ENCODE measurements at places on chromosomes 11 and 22.
A peak's percentile ranks its signal among the peaks of the same experiment; 100 is the strongest.

GRCh38 chr11:7520981-7521487 is 7.2 kb downstream of the PPFIBP2 start:
- no peak for DNase-seq

DNA sequence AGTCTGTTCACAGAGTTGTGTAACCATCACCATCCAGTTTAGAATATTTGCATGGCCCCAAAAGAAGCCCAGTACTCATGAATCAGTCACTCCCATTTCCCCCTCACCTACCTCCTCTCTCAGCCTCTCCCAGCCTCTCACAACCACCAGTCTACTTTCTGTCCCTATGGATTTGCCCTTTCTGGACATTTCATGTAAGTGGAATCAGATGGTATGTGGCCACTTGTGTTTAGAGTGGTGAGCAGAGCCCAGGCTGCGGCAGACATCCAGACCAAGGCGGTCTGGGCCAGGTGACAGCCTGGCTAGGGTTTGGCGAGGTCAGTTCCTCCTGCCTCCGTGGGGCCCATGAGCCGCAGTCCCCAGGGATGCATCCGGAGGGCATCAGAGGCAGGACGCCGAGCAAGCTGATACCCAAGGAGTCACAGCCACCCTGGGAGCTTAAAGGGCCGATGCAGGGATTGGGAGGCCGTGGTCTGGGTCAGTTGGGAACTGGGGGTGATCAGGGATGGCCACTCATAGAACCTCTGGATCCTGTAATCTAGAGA is 53.3 kb upstream of the CLDN5 start:
- no peak for DNase-seq

GRCh38 chr22:19815093-19815822 is 39.4 kb downstream of the GNB1L start:
- DNase-seq: no peak

GRCh38 chr11:1457856-1458255 is 28.7 kb downstream of the MOB2 start:
- DNase-seq: no peak

GRCh38 chr11:73439002-73439843 is 63.0 kb downstream of the RELT start:
- no peak for DNase-seq

- peak; percentile 6 for DNase-seq
Measured at GRCh38 chr11:69930081-69931059, 111.2 kb upstream of the FGF3 start.

DNA sequence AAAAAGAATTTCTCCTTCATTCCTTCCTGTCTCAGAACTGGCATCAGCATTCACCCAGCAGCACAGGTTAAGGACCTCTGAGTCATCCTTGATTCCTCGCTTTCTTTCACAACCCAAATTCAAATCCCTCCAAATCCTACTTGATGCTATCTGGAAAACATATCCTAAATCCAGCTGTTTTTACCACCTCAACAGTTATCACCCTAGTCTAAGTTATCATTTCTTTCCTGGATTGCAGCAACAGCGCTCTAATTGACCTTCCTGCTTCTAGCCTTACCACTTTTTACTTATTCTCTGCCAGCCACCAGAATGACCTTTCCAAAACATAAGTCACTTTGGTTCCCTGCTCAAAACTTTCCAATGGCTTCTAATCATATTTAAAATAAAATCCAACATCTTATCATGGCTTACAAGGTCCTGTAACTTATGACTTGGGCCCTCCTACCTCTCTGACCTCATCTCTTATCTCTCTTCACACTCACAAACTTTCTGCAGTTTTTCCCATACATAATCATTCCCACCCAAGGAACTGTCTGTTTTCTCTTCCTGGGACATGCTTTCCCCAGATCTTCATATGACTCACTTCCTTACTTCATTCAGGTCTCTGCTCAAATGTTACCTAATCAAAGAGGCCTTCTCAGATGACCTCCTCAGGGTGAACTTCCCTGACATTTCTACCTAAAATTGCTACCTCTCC is 119.4 kb downstream of the TTC28 start:
- DNase-seq: no peak

- DNase-seq: no peak
Measured at GRCh38 chr11:78927511-78927910, 352.8 kb upstream of the NARS2 start.

GRCh38 chr11:69911310-69912160 is 92.3 kb upstream of the FGF3 start:
- peak; percentile 14 for DNase-seq

DNA sequence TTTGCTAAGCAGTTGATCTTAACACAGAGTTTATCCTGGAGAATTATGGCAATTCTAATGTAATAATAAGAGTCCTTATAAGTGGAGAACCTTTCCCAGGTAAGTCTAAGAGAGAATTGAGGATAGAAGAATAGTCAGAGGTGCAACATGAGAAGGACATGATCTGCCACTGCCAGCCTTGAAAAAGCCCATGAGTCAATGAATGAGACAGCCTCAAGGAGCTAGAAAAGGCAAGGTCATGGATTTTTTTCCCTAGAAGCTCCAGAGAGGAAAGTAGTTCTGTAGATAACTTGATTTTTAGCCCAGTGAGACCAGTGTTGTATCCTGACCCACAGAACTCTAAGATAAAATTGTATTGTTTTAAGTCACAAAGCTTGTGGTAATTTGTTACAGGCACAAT is 16.9 kb downstream of the MS4A6A start:
- DNase-seq: no peak

GRCh38 chr22:17213976-17214375 is 5.3 kb downstream of the ADA2 start:
- DNase-seq: peak; percentile 72

- no peak for DNase-seq
Measured at GRCh38 chr11:61345170-61345610, 12.2 kb downstream of the TKFC start.

DNA sequence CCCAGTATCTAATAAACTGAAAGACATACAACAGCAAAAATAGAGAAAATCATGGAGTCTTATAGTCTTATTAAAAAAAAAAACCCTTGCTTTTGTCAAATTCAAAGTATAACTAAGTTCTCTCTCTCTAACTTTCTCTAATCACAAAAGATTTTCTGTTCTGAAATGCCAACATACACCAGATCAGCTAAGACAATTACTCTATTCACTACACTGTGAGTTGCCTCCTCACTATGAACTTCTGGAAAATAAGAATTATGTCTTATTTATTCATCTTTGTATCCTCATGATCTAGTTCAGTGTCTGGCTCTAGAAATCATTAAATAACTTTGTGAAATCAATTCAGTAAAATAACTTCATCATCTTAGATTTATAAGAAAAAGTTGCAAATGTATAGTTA is 12.7 kb downstream of the FAM76B start:
- no peak for DNase-seq

- no peak for DNase-seq
Measured at GRCh38 chr11:15993345-15993744, 363.0 kb downstream of the SOX6 start.

DNA sequence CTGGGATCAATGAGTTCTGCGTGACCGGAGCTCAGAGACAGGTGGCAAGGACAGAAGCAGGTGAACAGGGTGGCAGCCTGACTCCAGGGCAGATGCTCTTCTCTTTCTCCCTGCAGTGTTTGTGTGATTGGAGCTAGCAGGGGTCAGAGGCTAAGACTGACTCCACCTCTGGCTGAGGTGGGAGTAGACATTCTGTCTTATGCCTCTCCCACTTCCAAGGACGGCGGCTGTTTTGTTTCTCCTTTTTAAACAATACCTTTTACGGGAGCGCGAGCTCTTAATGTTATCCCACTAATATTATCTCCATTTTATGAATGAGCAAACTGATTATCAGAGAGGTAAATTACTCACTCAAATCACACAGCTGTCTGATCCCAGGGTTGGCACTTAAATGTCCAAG is 323.7 kb downstream of the MIAT start:
- DNase-seq: no peak

GRCh38 chr22:36009085-36009484 is 19.5 kb downstream of the RBFOX2 start:
- DNase-seq: no peak

GRCh38 chr22:50633086-50633485 is 5.1 kb upstream of the ARSA start:
- no peak for DNase-seq

GRCh38 chr11:20037396-20038153 is 122.7 kb downstream of the DBX1 start:
- DNase-seq: no peak

DNA sequence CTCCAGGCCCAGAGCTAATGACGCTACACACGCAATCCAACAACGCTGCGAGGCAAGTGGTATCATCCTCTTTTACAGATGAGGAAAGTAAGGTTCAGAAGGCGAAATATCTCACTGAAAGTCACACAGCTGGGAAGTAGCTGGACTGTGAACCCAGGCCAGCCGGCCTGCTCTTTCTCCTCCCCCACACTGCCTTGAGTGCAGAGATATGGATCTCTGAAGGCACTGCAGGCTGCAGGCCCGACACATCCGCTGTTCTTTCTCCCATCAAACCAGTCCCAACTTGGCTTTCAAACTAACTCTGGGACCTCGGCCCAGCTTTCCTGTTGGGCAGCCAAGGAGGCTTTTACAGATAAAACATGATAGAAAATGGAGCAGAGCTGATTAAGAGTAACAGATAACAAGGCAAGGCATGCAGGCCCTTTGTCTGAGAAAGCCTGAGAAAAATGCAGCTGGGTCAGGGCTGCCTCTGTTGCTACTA is 64.0 kb upstream of the PTPRJ start:
- no peak for DNase-seq

DNA sequence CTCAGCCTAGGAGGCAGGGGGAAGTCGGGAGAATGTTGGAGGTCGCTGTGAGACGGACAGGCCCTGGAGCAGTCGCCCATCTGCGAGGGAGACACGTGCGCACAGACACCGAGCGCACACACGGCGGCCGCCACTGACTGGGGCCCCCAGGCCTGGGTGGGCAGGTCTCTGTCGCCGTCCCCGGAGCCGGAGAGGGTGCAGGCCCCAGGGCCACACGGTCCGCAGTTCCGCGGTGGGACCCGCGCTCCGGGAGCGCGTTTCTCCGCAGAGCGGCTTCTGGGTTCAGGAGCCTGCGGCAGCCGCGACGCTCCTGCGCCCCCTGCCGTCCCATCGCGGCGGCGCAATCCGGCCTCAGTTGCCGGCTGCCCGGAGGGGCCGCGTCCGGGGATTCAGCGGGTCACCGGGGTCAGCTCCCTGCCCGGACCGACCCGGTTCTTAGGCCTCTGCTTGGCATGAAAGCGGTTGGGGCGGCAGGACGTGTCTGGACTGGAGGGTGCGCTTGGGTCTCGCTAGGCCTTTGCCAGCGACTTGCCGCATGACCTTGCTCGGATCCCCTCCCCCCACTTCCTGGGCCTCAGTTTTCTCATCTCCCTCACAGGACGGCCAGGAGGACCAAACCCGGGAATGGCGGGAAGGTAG is 31.2 kb downstream of the PDE2A start:
- peak; percentile 74 for DNase-seq

DNA sequence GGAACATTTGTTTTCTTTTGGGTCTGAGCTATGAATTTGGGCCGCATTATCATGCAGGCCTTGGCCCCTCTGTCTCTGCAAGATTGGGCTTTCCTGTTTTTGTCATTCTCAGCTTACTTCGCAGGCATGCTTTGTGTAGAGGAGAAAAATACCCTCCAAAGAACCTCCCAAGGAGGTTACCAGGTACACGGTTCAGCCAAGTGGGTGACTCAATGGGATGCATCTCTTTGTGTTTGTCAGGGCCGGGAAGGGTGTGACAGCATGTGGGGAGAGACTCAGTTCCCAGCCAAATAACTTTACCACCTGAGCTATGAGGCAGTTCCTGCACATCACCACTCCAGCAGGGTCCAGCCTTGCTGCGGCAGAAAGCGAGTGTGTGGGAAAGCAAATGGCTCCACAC is 47.8 kb upstream of the CLDN5 start:
- no peak for DNase-seq

DNA sequence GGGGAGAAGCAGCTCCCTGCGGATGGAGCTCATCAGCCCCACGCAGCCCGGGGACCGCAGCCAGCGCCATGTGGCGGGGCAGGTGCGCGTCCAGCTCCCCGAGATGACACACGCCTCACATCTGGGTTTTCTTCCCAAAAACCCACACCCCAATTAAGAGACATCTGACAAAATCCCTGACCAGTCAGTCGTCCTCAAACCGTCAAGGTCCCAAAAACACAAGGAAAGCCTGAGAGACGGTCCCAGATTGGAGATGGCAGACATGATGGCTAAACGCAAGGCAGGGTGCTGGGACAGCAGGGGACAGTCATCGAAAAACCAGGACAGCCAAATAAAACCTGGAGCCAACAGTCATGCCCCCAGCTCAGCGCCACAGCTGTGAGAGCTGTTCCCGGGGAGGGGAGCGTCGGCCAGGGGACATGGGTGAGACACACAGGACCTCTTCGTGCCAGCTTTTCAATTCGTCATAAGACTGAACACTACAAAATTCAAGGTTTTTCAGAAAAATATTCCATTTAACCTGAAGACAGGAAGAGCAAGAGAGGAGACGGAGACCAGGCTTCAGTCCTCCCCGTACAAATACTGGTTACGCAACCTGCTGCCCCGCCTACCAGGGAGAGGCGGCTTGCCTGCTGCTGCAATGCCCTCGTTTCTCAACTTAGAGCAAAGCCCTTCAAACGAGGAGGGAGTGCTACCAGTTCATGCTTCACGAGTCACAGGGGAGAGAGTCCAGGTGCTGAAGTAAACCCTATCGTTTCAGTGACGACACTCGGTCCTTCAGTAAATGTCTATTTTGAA is 10.5 kb downstream of the TOLLIP start:
- no peak for DNase-seq

DNA sequence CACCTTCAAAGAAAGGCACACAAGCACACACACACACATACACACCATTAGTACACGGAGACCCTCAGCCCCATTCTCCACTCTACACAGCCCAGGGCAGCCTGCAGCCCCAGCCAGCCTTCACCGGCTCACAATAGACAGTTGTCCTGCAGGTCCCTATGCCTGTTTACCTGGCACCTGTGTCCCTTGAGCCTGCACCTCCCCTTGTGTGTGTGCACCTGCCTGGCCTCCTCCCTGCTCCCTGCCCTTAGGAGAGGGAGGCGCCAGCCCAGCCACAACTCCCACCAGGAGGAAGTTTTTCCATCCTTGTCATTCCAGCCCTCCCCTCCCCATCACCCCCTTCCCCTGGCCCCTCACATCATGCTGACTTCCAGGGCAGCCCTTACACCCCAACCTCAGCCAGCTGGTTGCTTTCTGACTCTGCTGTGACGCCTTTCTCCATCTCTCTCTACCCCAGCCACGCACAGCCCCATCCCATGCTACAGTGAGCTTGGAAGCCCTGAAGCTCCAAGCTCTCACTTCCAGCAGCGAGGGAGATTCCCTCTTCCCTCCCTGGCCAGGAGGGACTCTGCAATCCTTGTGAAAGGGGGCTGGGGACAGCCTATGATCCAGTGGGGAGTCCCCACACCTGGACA is 4.4 kb downstream of the AHNAK start:
- peak; percentile 33 for DNase-seq

- no peak for DNase-seq
Measured at GRCh38 chr11:124384399-124384798, at the start of gene OR8B2. Gene OR8B2 (minus strand): TSS chr11:124384499. CDS start chr11:124383343, 1,156 bp downstream.

Measured in WTC11 (cell line).